ENCODE measurements at places on chromosomes 12 and 14. TPM values are rescaled to one million over a fixed set of nuclear protein-coding genes. Genes with fewer than 3 reads are reported as not detected.
A peak's percentile ranks its signal among the peaks of the same experiment; 100 is the strongest.

DNA sequence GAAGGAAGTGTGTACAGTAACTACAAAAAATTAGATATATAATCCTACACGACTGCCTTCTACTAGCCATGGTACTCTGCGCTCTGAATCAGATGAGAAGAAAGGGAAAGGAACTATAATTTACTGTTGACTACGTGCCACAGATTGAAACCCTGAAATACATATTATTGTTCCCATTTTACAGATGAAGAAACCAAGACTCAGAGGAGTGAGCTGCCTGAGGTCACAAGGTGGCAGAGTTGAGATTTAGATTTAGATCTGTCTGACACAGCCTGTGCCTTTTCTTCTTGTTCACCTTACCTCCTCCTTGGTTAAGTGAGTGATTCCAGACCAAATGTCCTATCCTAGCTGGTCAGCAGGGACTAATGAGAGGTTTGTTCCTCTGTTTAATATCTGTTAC is 61.6 kb upstream of the OR4E1 start:
- DNase-seq = no peak

DNA sequence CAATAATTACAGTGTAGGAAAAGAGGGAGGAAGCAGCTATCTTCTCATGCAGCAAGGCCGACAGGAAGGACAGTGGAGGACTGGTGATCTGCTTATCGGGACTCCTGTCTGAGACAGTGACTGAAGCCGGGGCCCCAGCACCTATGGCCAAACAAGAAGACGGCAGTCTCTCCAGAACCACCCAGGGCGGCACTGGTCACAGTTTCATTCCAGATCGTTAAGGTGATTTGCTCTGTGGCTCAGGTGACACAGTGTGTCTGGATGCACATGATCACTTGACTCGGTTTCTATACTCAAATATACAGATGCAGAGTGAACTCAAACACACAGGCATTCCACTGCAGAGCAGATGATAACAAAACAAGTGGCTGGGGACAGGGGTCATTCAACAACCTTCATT is 52.1 kb upstream of the CORO1C start:
- DNase-seq = no peak

- no peak for DNase-seq
These were observed 21.5 kb downstream of the SCARB1 start for GRCh38 chr12:124842073-124842749.

DNA sequence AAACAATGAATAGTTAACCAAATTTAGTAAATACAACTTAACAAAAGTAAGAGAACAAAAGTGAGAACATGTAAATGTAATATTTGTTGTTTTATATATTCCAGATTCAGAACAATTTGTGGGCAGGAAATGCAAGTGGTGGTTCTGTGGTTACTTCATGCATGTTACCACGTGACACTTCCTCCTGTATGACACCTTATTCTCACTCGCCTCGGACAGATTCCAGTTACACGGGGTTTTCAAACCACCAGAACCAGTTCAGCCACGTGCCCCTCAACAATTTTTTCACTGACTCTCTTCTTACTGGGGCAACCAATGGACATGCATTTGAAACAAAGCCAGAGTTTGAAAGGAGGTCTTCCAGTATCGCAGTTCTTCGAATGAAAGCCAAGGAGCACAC is 21.0 kb downstream of the ALX1 start:
- DNase-seq = no peak

- no peak for DNase-seq
These were observed 66.0 kb downstream of the DENND5B start for GRCh38 chr12:31524791-31525495.

DNA sequence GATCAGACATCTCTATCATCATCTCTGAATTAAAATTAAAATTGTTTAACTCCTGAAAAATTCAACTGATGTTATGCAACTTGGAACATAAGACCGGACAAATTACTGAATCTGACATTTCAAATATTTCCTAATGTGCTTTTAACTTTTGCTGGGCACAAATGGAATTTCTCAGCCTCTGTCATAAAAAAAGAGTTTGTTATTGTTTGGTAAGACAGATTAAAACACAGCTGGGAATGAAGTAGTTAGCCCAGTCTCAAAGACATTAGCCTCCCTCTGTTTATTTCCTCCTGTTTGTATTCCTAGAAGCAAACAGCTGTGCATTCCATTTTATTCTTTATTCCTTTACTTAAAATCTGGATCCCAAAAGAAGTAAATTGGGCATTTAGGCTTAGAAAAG is 29.4 kb downstream of the PLEKHA5 start:
- DNase-seq = no peak

- DNase-seq = no peak
These were observed 8.8 kb upstream of the TEX22 start for GRCh38 chr14:105389534-105389933.

GRCh38 chr12:49689785-49690184 is 17.4 kb downstream of the FMNL3 start:
- no peak for DNase-seq

DNA sequence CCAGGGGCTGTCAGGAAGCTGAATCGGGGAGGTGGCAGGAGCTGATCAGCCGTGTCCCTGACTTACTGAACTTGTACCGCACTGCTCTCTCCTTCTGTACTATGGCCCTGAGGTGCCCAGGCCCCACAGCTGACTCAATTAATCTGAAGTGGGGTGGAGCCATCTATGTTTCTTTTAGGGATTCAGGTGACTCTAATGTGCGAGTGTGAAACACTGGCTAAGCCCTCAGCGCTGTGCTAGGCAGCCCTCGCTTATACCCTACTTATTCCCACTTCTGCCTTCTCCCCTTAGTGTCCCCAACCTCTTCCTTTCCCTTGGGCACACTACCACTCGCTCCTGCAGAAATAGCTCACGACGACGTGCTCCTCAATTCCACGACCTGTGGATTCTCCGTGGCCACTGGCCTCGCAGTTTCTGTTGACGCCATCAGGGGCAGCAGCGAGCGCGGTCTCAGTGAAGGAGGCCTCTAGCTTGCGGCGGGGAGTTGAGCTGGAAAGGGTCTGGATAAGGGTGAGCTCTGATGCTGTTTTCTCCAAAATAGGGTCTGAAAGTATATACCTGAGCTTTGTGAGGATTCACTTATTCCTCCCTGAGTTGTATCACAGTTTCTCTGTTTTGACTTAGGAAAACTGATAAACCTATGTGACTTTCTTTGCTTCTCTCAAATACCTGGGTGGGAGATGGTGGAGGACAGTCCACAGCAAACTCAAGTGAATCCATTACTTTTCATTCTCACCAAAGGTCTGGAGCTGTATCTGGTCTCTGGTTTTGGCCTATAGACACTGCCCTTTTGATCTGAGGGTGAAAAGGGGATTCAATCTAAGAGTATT is 167.6 kb downstream of the SLC41A2 start:
- peak; percentile 78 for DNase-seq

DNA sequence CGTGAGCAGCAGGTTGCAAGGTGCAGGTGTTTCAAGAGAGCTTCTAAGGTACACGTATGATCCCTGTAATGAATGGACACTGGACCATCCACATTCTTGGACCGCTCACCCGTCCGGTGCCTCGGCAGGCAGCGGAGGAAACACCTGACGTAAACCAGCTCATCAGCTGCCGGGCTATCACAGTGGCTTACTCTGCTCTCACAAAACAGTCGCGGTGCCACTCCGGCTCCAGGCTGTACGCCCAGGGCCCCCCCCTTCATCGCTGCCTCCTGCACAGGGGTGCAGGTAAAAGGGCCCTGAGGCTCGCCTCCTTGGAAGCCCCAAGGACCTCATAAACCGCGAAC is 436 bp downstream of the VPS33A start:
- no peak for DNase-seq

- DNase-seq = no peak
These were observed 146.5 kb downstream of the PIWIL1 start for GRCh38 chr12:130484221-130484620.

DNA sequence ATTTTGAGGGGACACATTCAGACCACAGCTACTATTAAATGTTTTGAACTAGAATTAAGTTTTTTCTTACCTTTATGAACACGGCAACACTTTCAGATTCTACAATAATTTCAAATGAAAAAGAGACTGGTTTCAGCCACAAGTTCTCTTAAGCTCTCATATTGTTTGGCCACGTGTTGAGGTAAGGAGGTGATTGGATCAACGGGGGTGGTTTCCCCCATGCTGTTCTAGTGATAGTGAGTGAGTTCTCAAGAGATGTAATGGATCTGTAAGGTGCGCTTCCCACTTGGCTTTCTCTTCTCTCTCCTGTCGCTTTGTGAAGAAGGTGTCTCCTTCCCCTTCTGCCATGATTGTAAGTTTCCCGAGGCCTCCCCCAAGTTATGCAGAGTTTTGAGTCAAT is 48.9 kb upstream of the DYRK2 start:
- DNase-seq = no peak

Gene SERPINA3
- not detected for total RNA-seq

Gene FAM222A
- 18.1 TPM for total RNA-seq

Gene SLC5A8
- not detected for total RNA-seq

Gene BMP4
- 3.7 TPM for total RNA-seq
